ENCODE measurements at places on chromosomes 3 and 15. TPM values are rescaled to one million over a fixed set of nuclear protein-coding genes. Genes with fewer than 3 reads are reported as not detected.

The TMCO5A gene
- total RNA-seq, result not detected

The ARPP21 gene
- not detected for total RNA-seq

GRCh38 chr3:107910713-107911259, 180.0 kb downstream of the CD47 start:
- no peak overlapping the region for H3K4me3 ChIP-seq
- peaks cover 17% of the 10 kb centered on the region for H3K4me1 ChIP-seq
- no peak for DNase-seq

DNA sequence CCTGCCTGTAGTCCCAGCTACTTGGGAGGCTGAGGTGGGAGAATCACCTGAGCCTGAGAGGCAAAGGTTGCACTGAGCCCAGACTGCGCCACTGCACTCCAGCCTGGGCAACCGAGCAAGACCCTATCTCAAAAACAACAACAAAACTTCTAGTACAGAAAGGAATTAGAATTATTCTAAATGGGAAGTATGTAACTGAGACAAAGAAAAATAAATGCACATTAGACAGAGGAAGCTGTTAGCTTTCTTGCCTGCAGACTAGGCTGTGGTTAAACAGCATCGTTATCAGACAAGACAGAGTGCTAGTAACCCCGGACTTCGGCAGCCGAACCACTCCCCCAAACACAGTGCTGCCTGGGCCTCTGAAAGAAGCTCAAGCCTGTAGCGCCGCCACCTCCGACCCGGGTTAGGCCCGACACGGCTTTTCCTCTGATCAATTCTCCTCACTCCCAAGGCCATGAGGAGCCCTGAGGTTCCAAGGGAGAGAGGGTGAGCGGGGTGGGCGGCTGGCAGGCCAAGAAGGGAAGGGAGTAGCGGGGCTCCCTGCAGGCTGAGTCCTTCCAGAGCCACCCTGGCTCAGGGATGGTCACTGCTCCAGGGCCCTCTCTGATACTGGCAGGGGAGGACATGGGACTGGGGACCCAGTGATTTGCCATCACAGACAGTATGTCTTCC, 44.8 kb upstream of the MUC4 start:
- no peak overlapping the region for H3K4me3 ChIP-seq
- peaks cover 3% of the 10 kb centered on the region for H3K27me3 ChIP-seq
- DNase-seq, result no peak
- H3K27ac ChIP-seq, result no peak overlapping the region
- H3K4me1 ChIP-seq, result peaks cover 12% of the 10 kb centered on the region

- no peak for DNase-seq
- no peaks in the 10 kb centered on the region for H3K27me3 ChIP-seq
- H3K27ac ChIP-seq, result no peak overlapping the region
- H3K36me3 ChIP-seq, result no peaks in the 10 kb centered on the region
- no peak overlapping the region for H3K4me3 ChIP-seq
Observed at GRCh38 chr3:104437131-104437750, 929.5 kb upstream of the ALCAM start.

GRCh38 chr3:15420871-15421270, 6.5 kb downstream of the METTL6 start:
- H3K27me3 ChIP-seq, result no peaks in the 10 kb centered on the region
- H3K27ac ChIP-seq, result no peak overlapping the region
- no peak overlapping the region for H3K4me3 ChIP-seq
- peaks cover 31% of the 10 kb centered on the region for H3K36me3 ChIP-seq
- H3K4me1 ChIP-seq, result peaks cover 20% of the 10 kb centered on the region

- DNase-seq, result no peak
- H3K36me3 ChIP-seq, result no peaks in the 10 kb centered on the region
- no peaks in the 10 kb centered on the region for H3K27me3 ChIP-seq
- H3K27ac ChIP-seq, result no peak overlapping the region
- no peaks in the 10 kb centered on the region for H3K4me1 ChIP-seq
- no peak overlapping the region for H3K4me3 ChIP-seq
Observed at GRCh38 chr3:182294696-182295095, 498.6 kb upstream of the ATP11B start.

Measured in activated CD4-positive, alpha-beta T cell treated with anti-CD3 and anti-CD28 coated beads, Interleukin-2, amount 10 ng/mL, durations not matched to agents 7 days and 5 days (primary cell).